Left ventricle myocardium inferior (tissue), 1 donor: ENCODE measurements at places on chromosomes 2 and 18. TPM values are rescaled to one million over a fixed set of nuclear protein-coding genes. Genes with fewer than 3 reads are reported as not detected.

DNA sequence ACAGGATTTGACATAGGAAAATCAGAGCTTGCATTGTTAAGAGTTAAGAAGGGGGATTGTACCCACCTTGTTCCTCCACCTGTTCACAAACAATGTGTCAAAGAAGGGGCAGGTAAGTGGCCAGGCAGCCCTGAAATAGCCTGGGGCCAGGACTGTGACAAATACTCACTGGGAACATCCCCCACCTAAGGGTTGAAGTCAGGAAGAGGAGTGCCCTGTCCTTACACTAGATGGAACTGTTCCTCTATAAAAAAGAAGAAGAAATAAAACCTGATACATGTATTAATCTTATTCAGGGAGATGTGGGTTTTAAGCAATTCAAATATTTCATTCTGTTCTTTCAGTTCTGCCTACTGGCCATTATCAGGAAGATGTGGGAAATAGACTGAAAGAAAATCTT is 41.9 kb downstream of the TACR1 start:
- H3K36me3 ChIP-seq = no peaks in the 10 kb centered on the region
- peaks cover 13% of the 10 kb centered on the region for H3K4me1 ChIP-seq
- no peak overlapping the region for H3K27ac ChIP-seq
- H3K4me3 ChIP-seq = no peak overlapping the region
- no peak for DNase-seq
- no peaks in the 10 kb centered on the region for H3K27me3 ChIP-seq

- no peaks in the 10 kb centered on the region for H3K36me3 ChIP-seq
- DNase-seq = peak; percentile 37
- no peak overlapping the region for H3K4me3 ChIP-seq
- no peaks in the 10 kb centered on the region for H3K27me3 ChIP-seq
These were observed 192.8 kb downstream of the AGPS start for GRCh38 chr2:177585234-177585863.

GRCh38 chr18:68436485-68436884 is 278.4 kb downstream of the TMX3 start:
- no peak overlapping the region for H3K4me3 ChIP-seq
- no peaks in the 10 kb centered on the region for H3K27me3 ChIP-seq
- DNase-seq = no peak
- H3K4me1 ChIP-seq = no peaks in the 10 kb centered on the region
- H3K36me3 ChIP-seq = no peaks in the 10 kb centered on the region
- H3K27ac ChIP-seq = no peak overlapping the region

DNA sequence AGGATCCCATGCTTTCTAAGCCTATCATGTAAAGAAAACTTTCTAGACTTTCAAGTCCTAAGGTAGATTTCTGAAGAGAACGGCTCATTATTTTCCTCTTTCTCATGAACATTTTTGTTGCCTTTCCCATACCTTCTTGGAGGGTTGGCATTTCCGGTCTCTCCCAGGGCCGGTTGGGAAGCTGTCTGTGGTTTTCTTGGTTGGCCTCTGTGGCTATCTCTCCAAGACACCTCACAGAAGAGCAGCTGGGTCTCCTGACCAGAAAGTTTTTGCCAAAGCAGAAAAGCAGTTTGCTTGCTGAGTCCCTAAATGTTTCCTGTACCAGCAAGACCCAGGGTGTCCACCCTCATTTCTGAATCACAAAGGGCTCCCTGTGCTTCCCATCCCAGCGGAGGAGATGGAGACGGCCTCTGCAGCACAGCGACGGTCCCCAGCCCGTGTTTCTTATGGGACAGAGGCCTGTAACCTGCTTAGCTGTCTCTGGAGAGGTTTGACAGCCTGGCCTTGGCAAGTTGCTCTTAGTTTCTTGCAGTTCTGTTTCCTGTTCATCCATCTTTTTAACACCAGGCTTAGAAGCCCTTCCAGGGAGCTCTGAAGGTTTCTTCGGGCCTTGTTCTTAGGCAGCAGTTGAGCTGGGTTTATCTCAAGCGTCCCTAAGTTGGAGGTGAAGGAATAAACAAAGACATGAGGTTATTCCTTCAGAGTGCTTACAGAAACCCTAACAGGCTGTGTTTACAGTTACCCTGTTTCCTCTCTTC is 39.8 kb downstream of the GREB1 start:
- H3K27ac ChIP-seq = no peak overlapping the region
- no peaks in the 10 kb centered on the region for H3K4me1 ChIP-seq
- no peaks in the 10 kb centered on the region for H3K36me3 ChIP-seq
- no peak for DNase-seq
- no peak overlapping the region for H3K4me3 ChIP-seq

DNA sequence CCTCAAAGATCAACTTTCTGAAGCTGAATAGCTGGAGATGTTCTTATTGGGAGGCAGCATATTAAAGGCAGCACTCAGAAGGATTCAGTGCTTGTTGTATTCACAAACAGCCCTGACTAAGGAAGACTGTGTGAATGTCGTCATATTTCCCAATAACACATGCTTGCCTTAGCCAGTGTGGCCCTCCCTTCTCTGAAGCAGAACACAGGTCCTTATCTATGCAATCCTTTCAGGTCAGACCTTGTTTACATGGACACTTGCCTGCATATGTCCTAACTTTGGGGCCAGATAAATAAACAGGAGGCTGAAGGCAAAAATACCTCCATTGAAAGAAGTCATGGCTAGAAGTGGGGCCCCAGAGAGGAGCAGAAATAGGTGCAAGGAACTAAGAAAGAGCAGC is 97.2 kb downstream of the SLC4A3 start:
- no peak for DNase-seq
- H3K4me1 ChIP-seq = peaks cover 25% of the 10 kb centered on the region
- no peaks in the 10 kb centered on the region for H3K36me3 ChIP-seq
- no peaks in the 10 kb centered on the region for H3K27me3 ChIP-seq

- H3K27me3 ChIP-seq = no peaks in the 10 kb centered on the region
- peaks cover 79% of the 10 kb centered on the region for H3K36me3 ChIP-seq
- no peak for DNase-seq
- no peak overlapping the region for H3K4me3 ChIP-seq
These were observed 61.5 kb upstream of the CYP20A1 start for GRCh38 chr2:203177361-203177760.

- H3K36me3 ChIP-seq = no peaks in the 10 kb centered on the region
- DNase-seq = no peak
- peaks cover 19% of the 10 kb centered on the region for H3K4me1 ChIP-seq
- H3K27me3 ChIP-seq = no peaks in the 10 kb centered on the region
These were observed 8.8 kb upstream of the TMEM87B start for GRCh38 chr2:112046231-112046630.

DNA sequence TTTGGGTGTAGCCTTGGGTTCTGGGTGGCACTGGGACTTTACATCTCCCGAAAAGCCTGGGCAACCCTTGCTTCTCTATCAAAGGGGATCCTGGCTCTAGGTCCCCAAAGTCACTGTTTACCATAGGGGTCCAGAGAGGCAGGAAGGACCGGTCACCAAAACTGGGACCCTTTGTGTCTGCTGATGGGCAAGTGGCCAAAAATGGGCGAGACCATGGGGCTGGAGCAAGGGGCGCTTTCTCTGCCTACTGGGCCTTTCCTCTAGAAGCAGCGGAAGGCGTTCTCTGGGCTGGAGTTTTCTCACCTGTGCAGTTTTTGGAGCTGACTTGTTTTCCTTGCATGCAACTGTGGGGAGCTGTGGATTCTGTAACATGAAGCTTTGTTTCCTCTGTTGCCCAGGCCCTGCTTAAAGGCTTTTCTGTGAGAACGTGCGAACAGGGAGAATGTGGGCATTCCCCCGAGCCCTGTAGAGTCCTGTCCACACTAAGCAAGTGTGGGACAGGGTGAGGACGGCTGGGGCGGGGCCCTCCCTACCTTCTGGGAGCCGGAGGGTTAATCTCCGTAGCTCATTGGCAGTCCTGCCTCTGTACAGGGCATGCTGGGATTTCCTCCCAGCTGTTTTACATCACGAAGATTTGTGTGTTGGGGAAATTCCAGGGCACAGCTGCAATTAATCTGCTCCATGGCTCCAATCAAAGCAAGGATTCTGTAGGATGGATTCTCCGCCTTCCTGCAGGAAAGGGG is 50.2 kb downstream of the TGOLN2 start:
- peak overlapping the region; percentile 80 for H3K27ac ChIP-seq
- no peaks in the 10 kb centered on the region for H3K36me3 ChIP-seq
- peak; percentile 61 for DNase-seq
- H3K27me3 ChIP-seq = no peaks in the 10 kb centered on the region
- H3K4me1 ChIP-seq = peaks cover 58% of the 10 kb centered on the region
- H3K4me3 ChIP-seq = peak overlapping the region; percentile 45

ACMSD gene
- total RNA-seq = not detected

DSEL gene
- total RNA-seq = 1.6 TPM

ANKRD30BL gene
- total RNA-seq = not detected
